ENCODE measurements at places on chromosomes 6 and 20.

DNA sequence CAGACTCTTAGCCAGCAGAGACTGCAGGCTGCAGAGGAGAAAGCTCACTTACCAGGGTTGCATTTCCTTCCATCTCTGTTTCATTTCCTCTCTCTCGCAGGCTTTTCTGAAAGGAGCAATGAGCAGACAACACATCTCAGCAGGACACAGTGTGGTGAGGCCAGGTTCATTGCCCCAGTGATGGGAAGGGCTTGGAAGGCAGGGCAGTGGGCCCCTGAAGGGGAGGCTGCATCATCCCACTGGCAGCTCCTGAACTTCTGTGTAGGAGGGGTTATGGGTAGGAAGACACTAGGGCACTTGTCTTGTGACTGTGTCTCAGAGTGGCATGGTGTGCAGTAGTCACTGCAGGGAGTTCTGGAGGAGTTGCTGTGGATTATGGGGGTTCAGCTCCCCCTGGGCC lies 246.8 kb downstream of the QKI start:
- DNase-seq: no peak

- DNase-seq: no peak
Measured at GRCh38 chr6:109349419-109349987, 32.8 kb downstream of the CD164 start.

DNA sequence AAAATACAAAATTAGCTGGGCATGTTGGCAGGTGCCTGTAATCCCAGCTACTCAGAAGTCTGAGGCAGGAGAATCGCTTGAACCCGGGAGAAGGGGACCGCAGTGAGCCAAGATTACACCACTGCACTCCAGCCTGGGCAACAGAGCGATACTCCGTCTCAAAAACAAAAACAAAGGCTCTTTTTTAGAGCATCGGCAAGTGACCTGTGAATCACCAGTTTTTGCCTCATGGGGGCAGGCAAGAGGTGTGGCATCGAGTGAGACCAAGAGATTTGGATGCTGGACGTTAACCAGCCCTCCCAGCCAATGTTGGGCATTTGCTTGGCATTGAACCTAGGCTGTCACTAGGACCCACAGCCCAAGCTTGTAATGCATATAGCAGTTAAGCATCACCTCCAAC lies 14.6 kb upstream of the CDK5RAP1 start:
- no peak for DNase-seq

DNA sequence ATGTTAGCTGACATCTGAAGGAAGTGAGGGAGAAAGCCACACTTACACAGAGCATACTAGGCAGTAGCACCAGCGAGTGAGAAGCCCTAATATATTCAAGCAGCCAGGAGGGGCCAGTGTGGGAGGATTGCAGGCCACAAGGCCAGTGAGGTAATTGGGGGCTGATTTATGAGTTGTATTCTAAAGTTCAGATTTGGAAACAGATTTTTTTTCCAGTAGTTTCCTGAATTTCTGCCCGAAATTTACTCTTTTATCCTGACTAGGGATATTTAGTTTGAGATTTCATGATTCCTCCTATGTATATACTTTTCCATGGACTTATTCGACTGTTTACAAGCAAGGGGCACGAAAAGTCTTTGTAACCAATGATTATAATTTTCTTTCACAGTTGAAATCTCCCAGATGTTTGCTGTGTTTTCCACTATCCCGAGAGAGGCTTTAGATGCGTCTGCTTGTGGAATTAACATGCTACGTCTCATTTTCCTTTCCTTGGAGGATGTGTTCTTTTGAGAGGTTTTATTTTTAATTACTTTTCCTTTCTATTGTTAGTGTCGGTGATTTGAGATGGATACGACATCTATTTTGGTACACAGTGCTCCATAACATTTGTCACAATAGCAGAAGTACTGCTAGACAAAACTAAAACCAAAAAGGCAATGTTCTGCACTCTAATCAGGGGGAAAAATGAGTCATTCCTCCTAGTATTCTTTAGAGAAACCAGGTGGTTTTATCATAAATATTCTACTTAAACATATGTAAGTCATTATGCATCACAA lies 356.3 kb upstream of the HSF2 start:
- no peak for DNase-seq

DNA sequence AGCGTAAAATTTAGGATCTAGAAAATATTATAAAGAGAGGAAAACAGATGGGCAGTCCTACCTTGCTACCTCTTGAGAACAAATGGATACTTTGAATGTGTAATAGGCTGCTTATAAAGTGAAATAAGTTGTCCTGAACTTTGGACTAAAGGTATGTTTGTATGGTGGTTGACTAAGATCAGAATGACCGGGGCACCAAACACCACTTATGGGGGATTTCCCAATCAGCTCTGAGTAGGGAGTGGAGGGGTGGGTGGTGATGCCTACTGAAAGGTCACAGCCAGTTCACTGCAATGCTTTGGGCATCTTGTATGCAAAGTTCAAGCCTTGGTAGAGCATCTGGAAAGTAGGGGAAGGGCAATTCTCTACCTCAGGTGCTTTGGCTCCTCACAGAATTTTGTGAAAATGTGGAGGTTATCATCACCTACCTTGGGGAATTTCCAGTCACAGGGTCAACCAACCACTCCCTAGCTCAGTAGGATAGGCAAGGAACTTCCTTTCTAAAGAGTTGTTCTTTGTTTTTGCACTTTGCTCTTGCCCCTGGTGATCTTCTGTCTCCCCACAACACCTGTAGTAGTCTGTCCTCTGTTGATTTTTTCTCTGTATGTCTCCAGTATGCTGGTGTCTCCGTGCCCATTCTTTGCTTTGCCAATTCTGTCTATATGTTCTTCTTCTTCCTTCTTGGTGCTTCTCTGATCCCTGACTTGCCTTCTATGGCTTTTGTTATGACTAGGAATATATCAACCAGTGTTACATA lies at the start of gene TRIM31:
Gene TRIM31 (minus strand): TSS at position 88 of the 757 bp plus-strand sequence. CDS start 285 bp downstream, outside the sequence.
- no peak for DNase-seq

GRCh38 chr6:90110971-90111370 lies 185.7 kb downstream of the BACH2 start:
- peak; percentile 59 for DNase-seq

DNA sequence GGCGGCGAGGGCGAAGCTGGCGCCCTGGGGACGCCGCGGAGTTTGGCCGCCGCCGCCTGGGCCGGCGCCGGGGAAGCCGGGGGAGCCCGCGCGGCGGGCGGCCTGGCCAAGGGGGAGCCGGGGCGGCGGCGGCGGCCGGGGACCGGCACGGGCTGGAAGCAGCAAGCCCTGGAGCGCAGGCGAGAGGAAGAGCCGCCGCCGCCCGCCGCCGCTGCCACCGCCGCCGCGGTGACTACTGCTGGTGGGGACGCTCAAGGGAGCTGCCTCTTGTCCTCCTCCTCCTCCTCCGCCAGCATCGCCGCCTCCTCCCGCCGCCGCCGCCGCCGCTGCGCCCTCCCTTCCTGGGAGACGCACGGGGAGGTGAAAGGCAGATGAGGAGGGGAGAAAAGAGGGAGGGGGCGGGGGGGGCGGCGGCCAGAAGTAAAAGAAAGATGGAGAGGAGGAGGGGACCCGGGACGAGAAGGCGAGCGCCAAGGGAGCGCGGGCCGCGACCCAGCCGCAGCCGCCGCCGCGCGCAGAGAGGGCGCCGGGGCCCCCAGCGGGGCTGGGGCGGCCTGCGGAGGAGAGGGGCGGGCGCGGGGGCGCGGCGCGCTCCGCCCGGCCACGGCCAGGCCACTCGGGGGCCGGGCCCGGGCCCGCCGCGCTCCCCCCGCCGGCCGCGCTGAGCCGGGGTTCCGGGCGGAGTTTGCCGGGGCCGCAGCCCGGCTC lies 846 bp downstream of the PDE10A start:
- no peak for DNase-seq

DNA sequence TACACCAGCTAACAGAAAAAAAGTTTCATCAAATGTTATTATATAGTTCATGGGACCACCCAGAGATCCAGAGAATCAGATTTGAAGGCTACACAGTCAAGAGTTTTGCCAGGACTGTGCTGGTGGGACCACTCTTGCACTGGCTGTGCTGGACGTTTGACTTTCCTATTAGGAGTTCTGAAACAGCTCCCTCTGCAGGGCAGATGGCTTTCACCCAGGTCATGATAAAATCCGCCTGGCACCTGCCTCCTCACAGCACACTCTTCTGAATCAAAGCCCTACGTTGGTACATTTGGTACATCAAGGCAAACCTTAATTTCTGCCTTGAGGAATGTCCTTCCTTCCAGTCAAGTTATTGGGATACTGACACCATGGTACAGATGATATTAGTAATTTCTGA lies 302.1 kb downstream of the ZNF217 start:
- DNase-seq: no peak

DNA sequence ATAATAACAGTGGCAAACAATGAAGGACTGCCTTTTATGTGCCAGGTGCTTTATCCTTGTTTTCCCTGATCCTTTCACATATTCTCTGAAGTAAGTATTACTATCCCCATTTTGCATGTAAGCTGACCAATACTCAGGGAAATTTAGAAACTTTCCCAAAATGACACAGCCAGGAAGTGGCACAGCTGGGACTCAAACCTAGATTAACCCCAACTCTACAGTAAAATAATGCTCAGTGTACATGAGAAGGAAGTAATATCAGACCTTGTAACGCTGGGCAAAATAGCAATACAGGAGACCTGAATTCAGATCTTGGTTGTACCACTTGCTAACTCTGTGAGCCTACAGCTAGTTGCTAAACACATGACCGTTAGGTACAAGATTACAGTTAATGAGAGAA lies 26.8 kb upstream of the NRSN1 start:
- DNase-seq: no peak
